ENCODE measurements at places on chromosomes 3 and 15.

- no peak for DNase-seq
Observed at GRCh38 chr3:171113716-171114115, 87.2 kb upstream of the SLC2A2 start.

DNA sequence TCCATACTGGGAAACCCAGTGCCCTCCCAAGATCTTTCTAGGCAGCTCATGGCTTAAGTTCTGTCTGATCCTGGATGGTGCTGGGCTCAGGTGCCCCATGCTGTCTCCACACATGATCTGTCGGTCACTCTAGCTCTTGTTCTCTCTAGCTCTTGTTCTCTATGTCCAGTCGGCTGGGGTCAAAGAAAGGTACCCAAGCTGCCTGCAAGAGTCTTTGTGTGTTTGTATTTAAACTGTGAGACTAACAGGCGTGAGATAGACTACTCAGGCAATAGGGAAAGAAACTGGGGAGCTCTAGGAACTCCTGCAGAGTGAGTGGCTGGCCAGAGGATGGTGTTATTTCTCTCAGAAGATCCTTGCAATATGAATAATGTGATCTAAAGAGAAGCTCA lies 40.2 kb downstream of the GPR156 start:
- no peak for DNase-seq

GRCh38 chr3:194208709-194209108 lies 72.8 kb downstream of the HES1 start:
- DNase-seq = no peak

- DNase-seq = no peak
Observed at GRCh38 chr15:48865370-48866079, 12.4 kb upstream of the EID1 start.

- no peak for DNase-seq
Observed at GRCh38 chr3:169836078-169836941, 23.6 kb upstream of the LRRC34 start.

DNA sequence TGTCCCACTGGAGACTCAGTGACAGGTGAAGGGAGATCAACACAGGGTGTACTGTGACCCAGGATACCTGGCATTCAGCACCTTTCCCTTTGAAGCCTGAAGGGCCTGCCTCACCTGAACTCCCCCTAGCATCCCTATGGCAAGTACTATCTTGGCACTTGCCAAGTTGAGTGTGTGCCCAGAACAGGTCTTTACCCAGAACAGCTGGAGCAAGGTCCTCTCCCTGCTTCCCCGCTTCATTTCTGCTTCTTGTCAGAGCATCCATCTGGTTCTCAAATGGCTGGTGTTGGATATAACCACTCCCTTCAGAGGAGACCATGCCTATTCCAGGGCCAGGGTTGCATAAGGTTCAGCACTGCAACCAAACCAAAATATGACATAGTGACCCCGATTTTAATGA lies 73.0 kb downstream of the FAM43A start:
- no peak for DNase-seq

- no peak for DNase-seq
Observed at GRCh38 chr3:11035757-11036505, 43.4 kb downstream of the SLC6A1 start.

- DNase-seq = no peak
Observed at GRCh38 chr3:183214277-183214612, 38.8 kb upstream of the B3GNT5 start.

- DNase-seq = peak; percentile 49
Observed at GRCh38 chr3:196528639-196529233, 13.6 kb upstream of the SMCO1 start.

DNA sequence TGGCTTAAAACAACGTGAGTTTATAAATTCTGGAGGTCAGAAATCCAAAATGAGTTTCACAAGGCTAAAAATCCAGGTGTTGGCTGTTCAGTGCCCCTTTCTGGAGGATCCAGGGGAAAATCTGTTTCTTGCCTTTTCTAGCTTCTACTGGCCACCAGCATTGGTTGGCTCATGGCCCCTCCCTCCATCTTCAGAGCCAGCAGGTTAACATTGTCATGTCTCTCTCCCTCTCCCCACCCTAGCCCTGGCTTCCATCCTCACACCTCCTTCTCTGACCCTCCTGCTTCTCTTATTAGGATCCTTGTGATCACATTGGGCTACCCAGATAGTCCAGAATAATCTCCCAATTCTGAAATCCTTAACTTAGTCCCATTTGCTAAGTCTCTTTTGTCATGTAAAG lies 32.9 kb upstream of the MGLL start:
- DNase-seq = no peak

- DNase-seq = no peak
Observed at GRCh38 chr15:29799859-29800258, 22.4 kb downstream of the TJP1 start.

Data from stimulated activated CD8-positive, alpha-beta memory T cell treated with anti-CD3 and anti-CD28 coated beads, Interleukin-4, amount 100 ng/mL, for 4 hours (primary cell).